Small intestine (tissue), 16 donors: ENCODE measurements at places on chromosomes 3 and 15. TPM values are rescaled to one million over a fixed set of nuclear protein-coding genes. Genes with fewer than 3 reads are reported as not detected.
A peak's percentile ranks its signal among the peaks of the same experiment; 100 is the strongest.

GRCh38 chr15:25527118-25527517 lies 88.3 kb upstream of the UBE3A start:
- DNase-seq, result no peak

- no peak for DNase-seq
These were observed 1.4 kb downstream of the IL17RD start for GRCh38 chr3:57163751-57164150.

DNA sequence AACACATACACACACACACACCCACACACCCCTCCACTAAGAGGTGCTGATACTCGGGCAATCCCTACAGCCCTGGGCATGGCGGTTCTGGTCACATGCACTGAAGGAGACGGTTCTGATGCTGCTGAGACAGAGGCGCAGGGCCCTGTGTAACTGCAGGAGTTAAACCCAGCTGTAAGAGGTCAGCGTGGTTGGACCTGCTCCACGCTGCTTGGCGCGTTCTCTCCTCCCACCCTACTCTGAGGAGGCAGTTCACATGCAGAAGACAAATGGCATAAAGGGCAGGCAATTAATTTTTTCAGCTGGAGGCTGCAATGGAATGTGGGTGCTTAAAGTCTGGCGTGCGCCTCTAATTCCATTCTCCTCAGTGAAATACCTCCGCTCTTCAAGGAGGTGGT lies 35.2 kb downstream of the GRK7 start:
- DNase-seq, result no peak

- DNase-seq, result no peak
These were observed 157.3 kb downstream of the WNT5A start for GRCh38 chr3:55329849-55330248.

- DNase-seq, result no peak
These were observed 31.8 kb downstream of the SLC7A14 start for GRCh38 chr3:170553788-170554757.

DNA sequence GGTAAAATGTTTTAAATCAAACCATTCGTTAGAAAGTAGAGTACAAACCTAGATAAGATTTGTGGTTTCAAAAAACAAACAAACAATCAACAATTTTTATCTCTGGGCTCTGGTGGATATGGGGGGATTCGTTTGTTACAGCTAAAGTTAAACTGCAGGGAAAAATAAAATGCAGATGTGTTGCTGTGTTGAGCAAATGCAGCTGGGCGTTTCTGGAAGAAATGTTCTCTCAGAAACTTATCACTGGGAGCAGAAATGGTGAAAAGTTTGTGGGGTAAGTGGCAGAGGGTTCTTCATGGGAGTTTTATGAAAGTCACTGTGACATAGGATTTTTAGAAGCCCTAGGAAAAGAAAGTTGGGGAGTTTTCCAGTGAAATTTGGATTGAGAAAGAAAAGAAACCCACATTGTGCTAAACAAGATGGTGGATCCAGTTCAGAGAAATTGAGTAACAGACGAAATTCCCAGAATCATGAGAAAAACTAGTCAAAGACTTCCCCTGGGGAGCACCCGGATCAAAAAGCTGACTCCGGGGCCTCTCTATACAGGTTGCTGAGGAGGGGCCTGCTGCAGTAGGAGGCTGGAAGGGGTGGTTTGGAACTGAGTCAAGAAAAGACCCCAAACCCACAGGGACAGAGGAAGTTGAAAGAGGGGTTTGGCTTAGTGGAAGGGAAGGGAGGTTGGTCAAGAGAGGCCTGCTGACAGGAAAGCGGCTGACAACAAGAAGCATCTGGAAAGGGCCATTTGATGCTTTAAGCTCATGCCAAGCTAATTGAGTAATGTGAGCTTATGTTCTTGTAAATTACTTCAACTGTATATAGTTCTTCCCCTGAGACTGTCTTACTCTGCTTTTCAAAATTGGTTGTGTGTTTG lies 108.7 kb downstream of the RARB start:
- no peak for DNase-seq

DNA sequence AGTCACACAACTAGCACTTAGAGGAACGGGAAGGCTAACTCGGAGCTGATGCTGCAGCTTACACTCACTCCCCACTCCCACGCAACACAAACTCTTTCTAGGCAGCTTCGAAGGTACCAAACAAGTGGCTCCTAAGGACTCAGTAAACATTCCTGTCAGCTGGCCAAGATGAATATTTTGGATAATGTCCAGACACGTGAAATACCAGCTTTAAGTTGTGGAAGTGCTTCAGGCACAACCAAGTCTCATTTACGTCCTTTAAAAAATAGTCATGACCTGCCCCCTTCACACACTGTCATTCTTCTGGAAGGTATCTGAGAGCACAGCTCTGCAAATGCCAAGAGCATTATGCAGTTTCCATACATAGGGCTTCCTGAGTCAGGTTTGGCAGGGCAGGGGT lies 1005.9 kb upstream of the CFAP20DC start:
- DNase-seq, result no peak

- DNase-seq, result no peak
These were observed 123.0 kb upstream of the STAC start for GRCh38 chr3:36257158-36257852.

DNA sequence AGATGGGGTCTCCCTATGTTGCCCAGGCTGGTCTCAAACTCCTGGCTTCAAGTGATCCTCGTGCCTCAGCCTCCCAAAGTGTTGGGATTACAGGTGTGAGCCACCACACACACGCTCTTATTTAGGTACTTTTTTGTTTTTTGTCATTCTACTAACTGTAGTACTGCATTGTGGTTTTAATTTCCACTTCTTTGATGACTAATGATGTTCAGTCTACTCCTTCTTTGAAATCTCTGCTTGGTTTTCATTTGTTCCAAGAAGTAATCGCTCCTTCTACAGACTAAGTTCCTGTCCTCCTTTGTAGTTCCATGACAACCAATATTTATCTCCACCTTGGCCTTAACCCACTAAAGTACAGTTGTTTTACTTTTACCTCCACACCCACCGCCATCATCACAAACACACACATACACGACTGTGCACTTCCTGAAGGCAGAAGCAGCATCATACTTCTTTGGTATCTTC lies 529 bp upstream of the DLEC1 start:
- no peak for DNase-seq

DNA sequence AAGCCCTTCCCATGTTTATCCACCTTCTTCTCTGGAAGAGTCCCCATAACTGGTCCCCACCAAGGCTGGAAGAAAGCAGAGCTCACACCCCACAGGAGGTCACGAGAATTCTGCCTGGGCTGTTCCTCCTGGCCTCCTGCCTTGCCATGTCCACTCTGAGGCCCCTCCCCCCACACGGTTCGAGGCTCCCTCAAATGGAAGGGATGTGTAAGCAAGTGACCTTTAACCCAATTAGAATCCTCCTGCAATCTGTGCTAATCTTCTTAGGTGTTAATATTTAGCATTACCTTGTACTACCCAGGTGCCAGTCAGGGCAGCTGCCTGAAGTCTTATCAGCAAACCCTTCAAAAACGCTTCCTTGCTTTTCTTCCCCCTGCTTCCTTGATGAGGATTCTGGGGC lies 32.4 kb upstream of the DYNC1LI1 start:
- DNase-seq, result peak; percentile 91

GRCh38 chr3:78823434-78823833 lies 944.4 kb downstream of the ROBO1 start:
- no peak for DNase-seq

DNA sequence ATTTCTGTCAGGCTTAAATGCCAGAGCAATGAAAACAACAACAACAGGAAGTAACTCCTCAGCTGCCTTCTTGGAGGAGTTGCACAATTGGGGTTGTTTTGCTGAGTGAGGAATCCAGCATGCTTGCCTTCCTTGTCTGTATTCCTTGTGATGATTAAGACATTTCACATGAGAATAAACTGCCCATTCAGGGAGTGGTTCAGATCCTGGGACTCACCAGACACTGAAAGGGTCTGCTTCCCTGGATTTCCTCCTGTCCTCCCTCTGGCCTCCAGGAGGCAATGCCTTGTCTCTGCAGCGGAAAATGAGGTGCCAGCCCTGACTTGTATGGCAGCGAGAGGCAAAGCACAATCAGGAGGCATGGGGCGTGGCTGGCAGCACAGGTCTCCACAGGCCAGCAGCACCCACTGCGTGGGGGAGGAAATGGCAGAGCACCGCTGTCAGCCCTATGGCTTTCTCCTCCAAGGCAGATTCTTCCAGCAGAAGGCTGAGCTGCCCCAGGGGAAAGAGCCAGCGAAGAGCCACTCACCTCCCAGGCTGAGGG lies 41.5 kb downstream of the RBP2 start:
- peak; percentile 67 for DNase-seq

- peak; percentile 49 for DNase-seq
These were observed 1.7 kb upstream of the HES1 start for GRCh38 chr3:194134231-194134756.

- no peak for DNase-seq
These were observed 222.5 kb downstream of the SHQ1 start for GRCh38 chr3:72625602-72626337.

- DNase-seq, result peak; percentile 72
These were observed 1.7 kb downstream of the PAK2 start for GRCh38 chr3:196741249-196741889.

DNA sequence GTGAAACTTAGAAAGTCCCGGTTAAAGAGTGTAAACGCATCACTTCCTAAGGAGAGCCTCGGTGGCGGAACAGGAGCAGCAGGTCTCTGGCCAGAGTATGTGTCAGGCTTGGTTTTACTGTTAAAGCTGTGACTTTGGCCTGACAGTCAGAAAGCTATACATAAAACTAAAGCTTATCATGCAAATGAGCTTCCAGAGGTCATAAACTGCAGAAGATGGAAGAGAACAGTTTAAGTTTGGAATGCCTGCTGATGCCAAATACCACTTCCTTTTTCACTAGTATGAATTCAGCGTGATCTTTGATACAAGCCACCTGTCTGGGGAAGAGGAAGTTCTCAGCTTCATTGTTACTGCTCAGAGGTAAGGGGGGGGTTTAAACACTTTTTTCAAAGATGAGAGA lies 125.1 kb upstream of the CTDSPL start:
- DNase-seq, result peak; percentile 27

DNA sequence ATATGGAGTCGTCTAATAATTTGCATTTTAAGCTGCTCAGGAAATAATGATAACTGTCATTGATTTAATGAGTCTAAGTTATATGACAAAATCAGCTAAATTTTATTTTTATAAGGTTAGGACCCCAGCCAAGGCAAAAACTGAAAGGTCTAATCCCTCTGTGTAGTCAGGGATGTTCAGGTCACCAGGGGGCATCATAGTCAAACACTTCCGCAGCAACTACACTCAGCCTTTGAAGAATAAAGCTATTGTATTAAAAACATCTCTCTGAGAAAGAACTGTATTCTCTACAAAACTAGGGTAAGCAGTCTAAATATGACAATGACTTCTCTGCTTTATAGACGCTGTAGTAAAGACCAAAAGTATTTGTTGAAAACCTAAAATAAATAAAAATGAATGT lies 15.0 kb downstream of the INTS14 start:
- no peak for DNase-seq

DNA sequence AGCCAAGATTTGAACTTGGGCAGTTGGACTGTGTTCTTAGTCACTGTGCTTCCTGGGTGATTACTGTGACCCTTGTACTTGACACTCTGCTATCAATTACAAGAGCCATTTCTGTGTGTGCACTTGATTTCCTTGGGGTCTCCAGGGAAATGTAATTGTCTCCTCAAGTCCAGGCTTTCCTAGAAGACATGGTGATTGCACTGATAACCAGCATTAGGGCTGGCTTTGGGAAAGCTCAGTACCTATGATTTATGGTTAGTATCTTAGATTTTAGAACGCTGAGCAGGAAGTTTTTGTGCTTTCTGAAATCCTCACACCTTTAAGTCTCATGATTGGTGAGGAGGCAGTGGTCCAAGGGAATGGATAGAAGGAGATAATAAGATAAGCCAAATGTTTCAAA lies 1.6 kb upstream of the CLDN11 start:
- peak; percentile 25 for DNase-seq

DNA sequence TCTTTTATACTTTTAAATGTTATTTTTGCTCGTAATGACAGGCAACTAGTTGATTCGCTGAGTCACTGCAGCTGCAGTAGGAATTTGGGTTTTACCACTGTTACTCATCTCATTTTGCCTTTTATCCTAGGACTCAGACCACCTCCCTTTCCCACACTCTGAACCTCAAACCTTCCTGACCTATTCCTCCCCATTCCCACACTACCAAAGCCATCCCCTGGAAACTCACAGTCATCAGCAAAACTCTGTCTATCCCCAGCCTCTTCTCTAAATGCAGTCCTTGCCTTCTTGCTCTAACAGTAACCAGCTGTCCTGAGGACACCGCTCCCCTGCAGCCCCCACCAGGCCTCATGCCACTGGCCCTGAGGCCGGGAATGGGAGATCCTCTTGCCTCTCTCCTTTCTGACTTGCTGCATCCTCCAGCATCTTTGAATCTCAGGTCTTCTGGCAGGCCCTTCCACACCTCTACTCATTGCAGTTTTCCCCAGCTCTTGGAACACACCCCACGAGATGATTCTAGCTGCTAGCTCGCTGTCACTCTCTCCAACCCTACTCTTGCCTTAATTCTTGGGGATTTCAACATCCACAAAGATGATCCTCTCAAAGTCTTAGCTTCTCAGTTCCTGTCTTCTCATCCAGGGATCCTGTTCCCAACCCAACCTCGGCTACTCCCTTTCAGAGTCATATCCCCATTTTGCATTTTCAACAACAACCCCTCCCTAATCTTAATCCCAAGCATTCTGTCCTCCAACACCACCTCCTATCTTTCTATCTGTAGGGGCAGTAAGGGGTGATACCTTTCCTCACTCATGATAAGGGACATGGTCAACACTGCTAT lies 55.9 kb upstream of the C3orf80 start:
- no peak for DNase-seq

DNA sequence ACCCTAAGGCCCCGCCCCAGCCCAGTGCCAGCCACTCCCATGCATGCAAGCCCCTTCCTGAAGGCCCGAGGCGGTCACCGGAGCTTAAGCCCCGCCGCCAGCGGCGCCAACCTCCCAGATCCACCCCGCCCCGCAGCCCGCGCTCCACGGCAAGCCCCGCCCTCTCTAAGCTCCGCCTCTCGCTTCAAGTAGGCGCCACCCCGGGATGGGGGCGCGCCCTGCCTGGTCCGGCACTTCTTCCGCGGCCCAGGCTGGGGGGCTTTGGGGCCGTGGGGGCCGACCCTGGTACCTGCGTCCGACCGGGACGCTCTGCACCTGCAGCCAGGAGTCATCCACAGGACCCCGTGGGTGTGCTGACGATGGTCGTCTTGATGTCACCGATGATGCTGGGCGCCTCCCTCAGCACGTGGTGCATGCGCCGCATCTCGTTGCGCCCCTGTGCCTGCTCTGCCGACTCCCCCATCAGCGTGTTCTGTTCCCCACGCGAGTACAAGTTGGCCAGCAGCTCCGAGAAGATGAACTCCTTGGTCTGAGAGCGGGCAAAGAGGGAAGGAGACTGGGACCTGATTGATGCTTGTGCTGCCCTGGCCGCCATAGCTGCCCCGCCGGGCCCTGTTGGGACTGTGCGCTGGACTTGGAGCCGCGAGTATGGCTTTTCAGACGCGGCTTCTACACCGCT lies 26.1 kb upstream of the CSPG4 start:
- peak; percentile 97 for DNase-seq

Gene BLM
- 4.8 TPM for polyA plus RNA-seq

Gene ZBTB20
- polyA plus RNA-seq, result 2.2 TPM

Gene HRG
- polyA plus RNA-seq, result not detected

Gene BAHD1
- 13.3 TPM for polyA plus RNA-seq

Gene POTEB2
- not detected for polyA plus RNA-seq

Gene AGTR1
- polyA plus RNA-seq, result 2.3 TPM

Gene LIPC
- polyA plus RNA-seq, result 0.07 TPM

Gene MORC1
- not detected for polyA plus RNA-seq

Gene CMTM8
- polyA plus RNA-seq, result 41.3 TPM

Gene SLC15A2
- polyA plus RNA-seq, result 2.6 TPM

Gene KCNMB3
- 1.6 TPM for polyA plus RNA-seq
